ENCODE measurements at places on chromosomes 16 and 17.
A peak's percentile ranks its signal among the peaks of the same experiment; 100 is the strongest.

DNA sequence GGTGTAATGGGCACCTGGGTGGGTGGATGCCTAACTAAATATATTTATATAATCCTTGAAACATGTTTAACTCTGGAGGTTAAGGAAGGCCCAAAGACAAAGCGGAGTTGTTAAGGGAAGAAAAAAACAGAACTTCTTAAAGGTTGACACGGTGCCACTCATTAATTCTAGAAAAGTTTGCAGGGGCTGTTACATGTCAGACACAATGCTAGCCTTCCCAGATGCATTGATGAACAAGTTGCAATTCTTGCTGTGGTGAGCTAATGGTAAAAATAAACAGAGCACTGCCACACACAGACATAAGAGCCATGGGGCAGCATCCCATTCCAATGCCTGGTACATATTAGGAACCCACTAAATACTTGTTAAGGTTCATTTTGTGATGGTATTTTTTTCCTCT lies 109.5 kb downstream of the CDH13 start:
- no peak for DNase-seq

- DNase-seq = no peak
These were observed 232.3 kb downstream of the ZFHX3 start for GRCh38 chr16:72815348-72816318.

GRCh38 chr16:65769055-65769465 lies 597.4 kb upstream of the CDH5 start:
- no peak for DNase-seq

- DNase-seq = no peak
These were observed 6.8 kb downstream of the KIF19 start for GRCh38 chr17:74332763-74333283.

- no peak for DNase-seq
These were observed 42.7 kb downstream of the MPRIP start for GRCh38 chr17:17084941-17085340.

- DNase-seq = no peak
These were observed 145.5 kb upstream of the FOXF1 start for GRCh38 chr16:86364653-86365380.

- DNase-seq = peak; percentile 38
These were observed 38.2 kb downstream of the KSR1 start for GRCh38 chr17:27494192-27495091.

- no peak for DNase-seq
These were observed 730 bp downstream of the KAT7 start for GRCh38 chr17:49789243-49789578.

DNA sequence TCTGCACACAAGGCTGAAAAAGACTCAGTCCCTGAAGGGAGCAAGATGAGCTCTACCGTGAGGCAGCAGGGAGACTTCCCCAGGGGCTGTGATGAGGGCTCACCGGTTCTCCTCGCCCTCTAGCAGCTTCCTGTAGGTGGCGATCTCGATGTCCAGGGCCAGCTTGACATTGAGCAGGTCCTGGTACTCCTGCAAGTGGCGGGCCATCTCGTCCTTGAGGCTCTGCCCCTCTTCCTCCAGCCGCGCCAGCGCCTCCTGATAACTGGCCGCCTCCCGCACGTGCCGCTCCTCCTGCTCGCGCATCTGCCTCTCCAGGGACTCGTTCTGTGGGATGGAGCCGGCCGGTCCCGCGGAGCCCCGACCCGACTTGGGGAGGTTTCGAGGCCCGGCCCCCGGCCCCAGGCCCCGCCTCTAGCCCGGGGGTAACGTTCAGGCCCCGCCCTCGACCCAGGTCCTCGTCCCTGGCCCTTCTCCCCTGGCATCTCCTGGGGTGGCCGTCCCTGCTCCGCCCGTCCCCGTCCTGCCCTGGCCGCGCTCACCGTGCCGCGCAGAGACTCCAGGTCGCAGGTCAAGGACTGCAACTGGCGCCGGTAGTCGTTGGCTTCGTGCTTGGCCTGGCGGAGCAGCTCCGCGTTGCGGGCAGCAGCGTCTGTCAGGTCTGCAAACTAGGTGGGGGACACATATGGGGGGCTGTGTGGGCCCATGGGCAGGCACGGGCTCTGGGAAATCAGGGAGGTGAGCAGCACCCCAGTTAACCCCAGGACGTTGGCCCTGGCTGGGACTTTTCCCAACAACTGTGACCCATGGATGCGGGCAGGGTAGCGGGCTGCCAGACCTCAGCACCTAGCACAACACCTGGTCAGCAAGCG lies 3.9 kb downstream of the GFAP start:
- DNase-seq = peak; percentile 42

GRCh38 chr17:61638087-61638486 lies 47.1 kb upstream of the NACA2 start:
- no peak for DNase-seq

- no peak for DNase-seq
These were observed 40.6 kb downstream of the ABCA10 start for GRCh38 chr17:69188064-69188463.

DNA sequence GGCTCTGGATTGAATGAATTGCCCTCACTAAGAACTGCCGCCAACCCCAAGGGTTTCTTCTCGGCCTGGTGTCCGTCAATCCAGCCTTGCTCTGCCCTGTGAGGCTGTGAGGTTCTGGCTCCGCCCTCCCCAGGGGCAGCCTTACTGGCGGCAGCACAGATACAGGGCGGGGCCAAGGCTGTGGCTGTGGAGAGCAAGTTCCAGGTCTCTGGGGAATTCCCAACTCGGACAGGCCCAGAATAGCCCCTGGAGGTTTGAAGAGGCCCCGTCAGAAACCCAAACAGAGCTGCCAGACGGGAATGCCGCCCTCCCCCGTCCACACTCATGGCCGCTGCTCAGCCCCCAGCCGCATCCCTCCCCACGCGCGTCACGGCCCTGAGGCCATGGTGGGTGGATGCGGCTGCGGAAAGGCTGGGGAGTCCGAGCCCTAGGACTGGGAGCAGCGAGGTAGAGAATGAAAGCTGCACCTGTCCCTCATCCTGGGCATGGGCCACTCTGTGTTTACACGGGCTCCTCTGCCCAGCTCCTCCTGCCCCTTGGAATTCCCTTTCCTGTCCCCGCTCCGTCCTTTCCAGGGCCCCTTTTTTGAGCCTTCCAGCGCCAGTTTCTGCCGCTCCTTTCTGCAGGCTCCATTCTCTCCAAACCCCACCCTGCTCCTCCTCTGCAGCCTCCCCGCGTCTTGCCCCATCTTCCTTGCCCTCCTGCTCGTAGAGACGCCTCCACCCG lies 660 bp upstream of the PRRT2 start:
- peak; percentile 96 for DNase-seq

- DNase-seq = peak; percentile 97
These were observed 17.7 kb downstream of the PRCD start for GRCh38 chr17:76557368-76558197.

GRCh38 chr17:45288825-45289224 lies 26.9 kb upstream of the SPATA32 start:
- no peak for DNase-seq

DNA sequence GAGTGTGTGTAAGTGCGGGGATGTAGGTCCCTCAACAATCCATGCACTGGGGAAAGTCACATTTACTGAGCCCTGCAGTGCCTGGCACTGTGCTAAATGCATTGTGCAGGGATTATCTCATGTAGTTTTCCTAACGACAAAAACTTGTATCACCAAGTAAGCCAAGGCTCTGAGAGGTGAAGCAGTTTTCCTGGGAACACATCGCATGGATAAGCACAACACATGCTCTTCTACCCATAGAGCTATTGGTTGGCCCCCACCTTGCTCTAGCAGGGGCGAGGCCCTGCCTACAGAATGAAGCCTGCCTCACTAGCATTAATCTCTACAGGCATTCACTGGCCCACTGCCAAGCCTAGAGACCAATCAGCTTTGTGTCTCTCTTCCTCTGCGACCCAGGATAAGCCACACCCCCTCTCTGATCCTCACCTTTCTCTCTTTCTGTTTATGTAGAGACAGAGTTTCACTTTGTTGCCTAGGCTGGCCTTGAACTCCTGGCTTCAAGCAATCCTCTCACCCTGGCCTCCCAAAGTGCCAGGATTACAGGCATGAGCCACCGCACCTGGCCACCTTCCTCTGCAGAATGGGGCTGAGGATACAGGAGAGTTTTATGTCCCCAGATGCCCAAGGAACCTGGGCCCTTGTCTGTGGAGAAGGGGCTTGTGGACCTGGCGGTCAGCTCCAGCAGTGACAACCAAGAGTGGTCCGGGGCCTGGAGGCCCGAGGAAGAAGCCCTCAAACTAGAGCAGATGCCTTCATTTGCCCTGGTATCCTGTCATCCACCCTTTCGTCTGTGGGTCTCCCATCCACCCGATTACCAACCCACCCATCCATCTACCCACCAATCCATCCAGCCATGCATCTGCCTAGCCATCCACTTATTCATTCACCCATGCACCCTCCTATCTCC lies 12.8 kb downstream of the CDH16 start:
- DNase-seq = no peak

- DNase-seq = no peak
These were observed 51.3 kb downstream of the ADCY9 start for GRCh38 chr16:4064950-4065352.

- DNase-seq = peak; percentile 80
These were observed 330.0 kb upstream of the PMFBP1 start for GRCh38 chr16:72501739-72502593.

- DNase-seq = peak; percentile 94
These were observed 122.2 kb downstream of the SMG6 start for GRCh38 chr17:2181206-2181896.

- no peak for DNase-seq
These were observed 70.2 kb downstream of the ANKRD11 start for GRCh38 chr16:89420204-89420603.

- DNase-seq = no peak
These were observed 7.5 kb downstream of the RFFL start for GRCh38 chr17:35056013-35056412.

DNA sequence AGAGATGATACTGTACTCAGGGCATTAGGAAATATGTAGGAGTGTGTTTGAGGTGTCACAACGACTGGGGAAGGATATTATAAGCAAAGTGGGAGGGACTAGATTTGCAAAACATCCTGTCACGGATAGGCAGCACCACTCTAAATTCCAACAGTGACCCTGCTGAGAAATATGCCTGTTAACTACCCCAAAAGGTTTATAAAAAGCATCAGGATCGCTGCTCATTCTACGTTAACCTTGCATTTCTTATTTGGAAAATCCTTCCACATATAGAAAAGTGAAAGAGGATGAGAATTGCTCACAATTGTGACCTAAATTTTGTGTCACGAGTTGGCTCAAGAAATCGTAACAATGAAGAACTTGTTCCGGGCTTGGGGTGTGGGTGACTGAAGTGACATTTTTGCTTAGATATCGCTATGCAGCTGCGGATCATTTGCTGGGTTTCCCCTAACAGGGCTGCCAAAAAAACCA lies 51.6 kb downstream of the N4BP1 start:
- peak; percentile 34 for DNase-seq

DNA sequence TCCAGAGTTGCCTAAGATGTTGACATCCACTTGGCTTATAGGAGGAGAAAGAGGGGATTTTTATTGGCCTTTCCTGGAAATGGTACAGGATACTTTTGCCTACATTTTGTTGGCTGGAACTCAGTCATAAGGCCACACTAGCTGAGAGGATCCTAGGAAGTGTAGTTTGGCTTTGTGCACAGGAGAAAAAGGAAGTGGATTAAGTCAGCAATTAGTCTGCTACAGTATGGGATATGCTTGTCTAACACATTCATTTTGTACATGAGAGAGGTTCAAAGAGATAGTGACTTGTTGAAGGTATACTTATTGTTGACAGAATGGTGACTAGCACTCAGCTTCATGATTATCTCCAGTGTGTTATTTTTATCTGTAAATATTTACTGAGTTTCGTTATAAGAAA lies 10.3 kb downstream of the UTP18 start:
- DNase-seq = no peak

- DNase-seq = no peak
These were observed 4.7 kb upstream of the PIPOX start for GRCh38 chr17:29038085-29038795.

DNA sequence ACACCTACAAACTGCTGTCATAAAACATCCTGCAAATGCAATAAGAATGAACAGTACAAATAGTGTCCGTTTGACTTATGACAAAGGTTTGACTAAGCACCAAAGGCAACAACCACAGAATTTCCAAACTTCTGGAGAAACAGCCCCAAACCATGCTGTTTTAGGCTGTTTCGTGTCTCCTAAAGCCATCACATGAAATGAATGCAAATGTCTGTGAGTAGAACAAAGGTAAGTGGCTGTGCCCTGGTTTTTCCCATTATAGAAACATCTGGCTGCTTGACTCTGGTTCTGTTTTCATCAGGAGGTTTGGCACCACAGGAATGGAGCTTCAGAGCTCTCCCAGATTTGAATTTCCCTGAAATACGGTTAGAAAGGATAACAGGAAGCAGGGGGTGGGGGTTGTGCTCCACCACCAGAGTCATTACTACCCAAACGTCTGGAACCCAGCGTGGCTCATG lies 4.6 kb upstream of the EMP2 start:
- peak; percentile 71 for DNase-seq

- DNase-seq = no peak
These were observed 161.3 kb upstream of the GSE1 start for GRCh38 chr16:85451641-85452363.

DNA sequence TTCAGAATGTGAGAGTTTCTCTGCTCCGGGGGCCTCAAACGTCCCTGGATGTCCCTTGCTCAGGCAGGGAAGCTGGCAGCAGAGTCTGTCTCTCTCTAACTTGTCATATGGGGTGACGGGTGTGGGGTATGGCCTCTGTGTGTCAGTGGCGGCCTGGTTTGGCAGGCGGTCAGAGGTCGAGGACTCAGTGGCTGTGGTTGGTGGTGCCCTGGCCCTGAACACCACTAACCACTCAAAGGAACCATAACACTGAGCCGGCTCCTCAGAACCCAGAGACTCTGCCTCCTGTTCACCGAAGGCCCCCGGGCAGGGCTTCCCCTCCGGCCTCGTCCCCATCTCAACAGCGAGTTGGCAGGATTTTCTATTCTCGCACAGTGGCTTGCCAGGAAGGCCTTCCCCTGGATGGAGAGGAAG lies 677 bp downstream of the P2RX1 start:
- DNase-seq = no peak

GRCh38 chr17:76686538-76687297 lies 24.0 kb downstream of the MXRA7 start:
- DNase-seq = no peak

DNA sequence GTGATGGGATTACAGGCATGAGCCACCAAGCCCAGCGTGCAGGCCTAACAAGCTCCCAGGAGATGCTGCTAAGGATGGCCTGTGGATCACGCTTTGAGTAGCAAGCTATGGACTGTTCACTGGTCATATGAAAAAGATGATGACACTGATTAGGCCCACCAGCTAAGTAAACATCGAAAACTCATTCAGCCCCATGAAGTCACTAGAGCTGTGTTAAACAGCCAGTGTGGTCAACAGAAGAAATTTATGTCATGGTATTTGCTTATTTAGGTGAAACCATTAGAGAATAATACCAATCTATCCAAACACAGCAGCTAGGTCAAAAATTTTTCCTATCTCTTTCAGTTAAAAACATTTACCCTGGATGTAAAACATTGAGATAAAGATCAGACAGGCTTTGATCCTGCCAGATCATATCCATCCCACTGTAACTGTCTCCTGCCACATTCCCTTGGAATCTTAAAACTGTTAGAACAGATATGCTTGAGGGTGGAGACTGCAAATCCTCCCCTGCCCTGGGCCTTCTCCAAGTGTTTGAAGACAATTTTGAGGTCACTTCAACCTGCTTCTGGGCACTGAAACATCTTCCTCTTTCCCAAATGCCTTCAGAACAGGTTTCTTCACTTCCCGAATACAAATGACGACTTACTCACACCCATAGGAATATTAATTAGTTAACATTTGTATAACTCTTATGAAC lies 30.9 kb downstream of the HOXB1 start:
- no peak for DNase-seq
